ENCODE measurements at places on chromosomes 16 and 17. TPM values are rescaled to one million over a fixed set of nuclear protein-coding genes. Genes with fewer than 3 reads are reported as not detected.

CCT6B gene
- 3.8 TPM for total RNA-seq

PLA2G10 gene
- total RNA-seq: not detected

IL17C gene
- not detected for total RNA-seq

TNFSF13 gene
- total RNA-seq: 28.9 TPM

ZNF597 gene
- total RNA-seq: 3.0 TPM

CACNA1G gene
- total RNA-seq: 0.13 TPM

KRTAP9-4 gene
- not detected for total RNA-seq

LASP1 gene
- 69.9 TPM for total RNA-seq

AIPL1 gene
- total RNA-seq: not detected

PIGS gene
- 86.2 TPM for total RNA-seq

TNP2 gene
- total RNA-seq: not detected

PRSS33 gene
- total RNA-seq: not detected

NR1D1 gene
- total RNA-seq: 4.1 TPM

RASL10B gene
- 1.9 TPM for total RNA-seq

SARM1 gene
- total RNA-seq: 20.2 TPM

CBFA2T3 gene
- 3.8 TPM for total RNA-seq

RPL23 gene
- 1,055 TPM for total RNA-seq

KRT36 gene
- total RNA-seq: not detected

CCL23 gene
- not detected for total RNA-seq

NECAB2 gene
- not detected for total RNA-seq

TRIM72 gene
- not detected for total RNA-seq

PRSS22 gene
- total RNA-seq: 7.7 TPM

SLC47A1 gene
- 4.3 TPM for total RNA-seq

MYH1 gene
- under 0.01 TPM for total RNA-seq
